ENCODE measurements at places on chromosomes 7 and 10.

- no peak for DNase-seq
Observed at GRCh38 chr7:75915416-75916156, 631 bp downstream of the POR start.

- DNase-seq: no peak
Observed at GRCh38 chr10:116444527-116445142, 17.0 kb downstream of the PNLIPRP3 start.

DNA sequence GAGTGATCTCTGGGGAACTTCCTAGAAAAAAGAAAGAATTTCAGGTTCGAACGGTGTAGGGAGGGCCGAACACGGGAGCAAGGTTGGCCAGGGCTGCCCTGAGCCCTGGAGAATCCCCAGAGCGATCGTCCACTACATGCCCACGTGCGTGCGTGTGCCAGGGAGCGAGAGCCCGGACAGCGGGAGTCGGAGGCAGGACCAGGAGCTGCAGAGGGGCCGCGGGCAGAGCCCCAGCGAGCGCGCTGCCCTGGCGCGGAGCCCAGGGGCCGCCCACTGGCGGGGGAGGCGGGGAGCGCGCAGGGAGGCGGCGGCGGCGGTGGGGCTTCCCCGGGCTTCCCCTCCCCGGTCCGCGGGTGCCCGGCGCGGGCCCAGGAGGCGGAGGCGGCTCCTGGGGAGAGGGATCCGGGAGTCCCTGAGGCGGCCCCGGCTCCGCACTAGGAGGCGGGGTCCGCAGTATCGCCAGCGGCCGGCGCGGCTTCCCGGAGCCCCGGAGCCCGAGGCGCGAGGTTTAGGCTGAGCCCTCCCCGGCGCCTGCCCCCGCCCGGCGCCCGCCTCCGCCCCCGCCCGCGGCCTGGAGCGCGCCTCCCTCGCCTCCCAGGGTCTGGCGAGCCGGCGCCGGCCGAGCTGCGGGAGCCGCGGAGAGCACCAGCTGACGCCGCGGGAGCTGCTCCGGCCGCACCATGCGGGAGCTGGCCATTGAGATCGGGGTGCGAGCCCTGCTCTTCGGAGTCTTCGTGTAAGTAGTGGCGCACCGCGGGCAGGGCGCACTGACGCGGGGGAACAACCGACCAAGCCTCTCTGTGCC is at the start of gene PLPP4:
TSS of gene PLPP4 (plus strand) at position 602 of the 805 bp plus-strand sequence. CDS start at position 681, 79 bp downstream.
- no peak for DNase-seq

DNA sequence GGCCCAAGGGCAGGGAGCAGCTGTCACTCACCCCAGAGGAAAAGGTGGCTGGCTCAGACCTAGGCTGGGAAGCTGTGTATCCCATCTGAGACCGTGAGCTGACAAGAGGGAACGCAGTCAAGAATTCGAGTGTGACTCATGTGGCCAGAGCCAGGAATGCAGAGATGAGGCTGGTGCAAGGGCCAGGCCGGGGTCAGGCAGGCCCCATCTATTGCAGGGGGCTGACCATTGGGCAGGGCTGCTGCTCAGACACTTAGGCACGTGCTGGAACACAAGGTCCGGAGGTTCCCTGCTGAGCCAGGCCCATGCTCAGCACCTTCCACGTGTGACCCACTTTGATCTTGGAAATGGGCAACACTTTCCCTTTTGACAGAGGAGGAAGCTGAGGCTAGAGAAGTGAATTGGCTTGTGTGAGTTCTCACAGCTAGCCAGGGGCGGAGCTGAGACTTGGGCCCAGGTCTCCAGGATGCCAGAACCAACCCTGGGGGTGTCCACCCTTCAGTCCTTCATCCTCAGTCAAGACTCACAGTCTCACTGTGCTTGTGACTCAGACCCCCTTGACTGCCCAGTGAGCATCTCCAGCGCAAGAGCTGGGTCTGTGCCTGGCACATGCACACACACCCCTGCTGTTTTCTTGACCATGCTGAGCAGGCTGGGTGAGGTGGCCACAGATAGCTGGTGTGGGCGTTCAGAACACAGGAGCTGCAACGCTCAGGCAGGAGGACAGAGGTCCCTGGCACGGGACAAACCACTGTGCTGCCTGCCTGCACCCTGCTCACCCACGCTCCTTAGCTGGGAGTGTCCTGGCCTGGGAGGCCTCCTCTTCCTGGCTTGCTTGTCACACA is 47.6 kb upstream of the PPIF start:
- DNase-seq: no peak

GRCh38 chr7:138515001-138515528 is 55.0 kb downstream of the TRIM24 start:
- no peak for DNase-seq

DNA sequence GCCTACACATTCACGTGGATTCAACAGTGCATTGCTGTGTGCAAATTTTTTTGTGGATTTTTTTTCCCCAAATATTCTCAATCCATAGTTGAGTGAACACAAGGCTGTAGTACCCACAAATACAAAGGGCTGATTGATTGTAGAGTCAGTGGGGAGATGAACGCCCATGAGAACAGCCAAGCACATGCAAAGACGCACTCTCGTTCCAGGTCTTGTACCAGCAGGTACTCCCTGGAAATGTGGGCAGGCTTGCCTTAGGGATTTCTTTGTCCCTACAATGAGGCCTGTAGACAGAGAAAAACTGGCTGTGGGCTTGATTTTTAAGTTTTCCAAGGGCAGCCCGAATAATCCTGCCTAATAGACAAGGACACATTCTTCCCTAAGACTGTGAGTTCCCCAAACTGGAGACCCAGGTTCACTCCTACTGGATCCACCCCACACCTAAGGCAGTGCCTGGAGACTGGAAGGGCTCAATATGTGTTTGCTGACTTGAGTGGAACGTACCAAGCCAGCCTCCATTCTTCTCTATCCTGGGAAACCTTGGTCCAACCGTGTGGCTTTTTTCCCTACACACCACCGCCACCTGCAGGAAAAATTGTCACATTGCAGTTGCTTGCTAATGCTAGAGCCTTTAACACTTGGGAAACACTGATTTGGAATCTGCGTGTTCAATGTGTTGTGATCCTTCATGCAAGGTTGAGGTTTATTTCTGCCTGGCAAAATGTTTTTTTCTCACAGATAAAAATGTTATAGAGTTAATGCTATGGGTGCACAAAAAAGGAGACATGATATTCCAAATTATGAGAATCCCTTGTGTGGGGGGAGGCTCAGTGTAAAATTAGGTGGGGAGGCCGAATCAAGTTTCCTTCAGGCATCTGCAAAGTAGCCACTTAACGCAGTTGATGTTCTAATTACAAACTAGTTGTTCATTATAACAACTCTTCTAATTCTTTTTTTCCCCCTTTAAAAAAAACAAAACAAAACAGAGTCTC is 49.3 kb downstream of the PPP1R17 start:
- DNase-seq: no peak

Data from activated CD4-positive, CD25-positive, alpha-beta regulatory T cell (primary cell).